Activated CD4-positive, alpha-beta T cell treated with anti-CD3 and anti-CD28 coated beads, Interleukin-2, Interleukin-6, amounts not matched to agents 100 ng/mL and 50 ng/mL, durations not matched to agents 16 hours and 8 hours (primary cell): ENCODE measurements at places on chromosomes 2 and 18.

DNA sequence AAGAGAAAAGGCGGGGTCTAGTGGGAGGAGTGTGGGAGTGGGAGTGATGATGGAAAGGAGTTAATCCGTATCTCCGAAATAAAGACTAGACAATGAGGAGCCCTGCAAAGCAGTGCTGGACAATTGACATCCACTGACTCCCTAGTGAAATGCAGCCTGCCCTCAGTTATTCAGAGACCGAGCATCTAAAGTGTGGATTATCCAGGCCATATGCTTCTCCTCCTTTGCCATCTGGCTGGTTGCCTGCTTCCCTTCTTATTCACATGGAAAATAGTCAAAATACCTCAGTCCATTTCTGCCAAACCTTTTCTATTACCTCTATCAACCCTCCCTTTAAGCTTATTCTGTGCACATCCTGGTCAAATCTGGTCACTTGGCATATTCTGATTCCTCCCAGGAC lies 288.8 kb upstream of the SIX3 start:
- no peak for DNase-seq

GRCh38 chr2:74107071-74107470 lies 40.6 kb downstream of the BOLA3 start:
- no peak for DNase-seq

- DNase-seq = no peak
Measured at GRCh38 chr2:161344692-161345091, 36.5 kb downstream of the PSMD14 start.

DNA sequence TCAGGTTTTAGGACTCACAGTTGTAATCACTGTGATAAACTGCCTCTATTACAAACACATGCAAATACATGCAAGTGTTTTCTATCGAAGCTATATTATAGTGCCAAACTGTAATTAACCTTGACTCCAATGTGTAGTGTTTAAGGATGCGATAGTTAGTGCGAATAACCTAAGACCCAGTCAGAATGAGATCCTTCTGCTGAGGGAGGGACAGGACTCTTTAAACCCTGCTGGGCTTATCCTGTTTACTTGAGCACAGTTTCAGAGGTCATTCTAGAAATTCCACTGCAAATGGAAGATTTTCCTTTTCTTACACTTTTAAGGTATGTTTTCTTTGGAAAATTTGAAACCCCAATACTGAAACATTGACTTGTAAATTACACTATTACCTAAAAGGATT lies 68.2 kb downstream of the CALCRL start:
- no peak for DNase-seq

DNA sequence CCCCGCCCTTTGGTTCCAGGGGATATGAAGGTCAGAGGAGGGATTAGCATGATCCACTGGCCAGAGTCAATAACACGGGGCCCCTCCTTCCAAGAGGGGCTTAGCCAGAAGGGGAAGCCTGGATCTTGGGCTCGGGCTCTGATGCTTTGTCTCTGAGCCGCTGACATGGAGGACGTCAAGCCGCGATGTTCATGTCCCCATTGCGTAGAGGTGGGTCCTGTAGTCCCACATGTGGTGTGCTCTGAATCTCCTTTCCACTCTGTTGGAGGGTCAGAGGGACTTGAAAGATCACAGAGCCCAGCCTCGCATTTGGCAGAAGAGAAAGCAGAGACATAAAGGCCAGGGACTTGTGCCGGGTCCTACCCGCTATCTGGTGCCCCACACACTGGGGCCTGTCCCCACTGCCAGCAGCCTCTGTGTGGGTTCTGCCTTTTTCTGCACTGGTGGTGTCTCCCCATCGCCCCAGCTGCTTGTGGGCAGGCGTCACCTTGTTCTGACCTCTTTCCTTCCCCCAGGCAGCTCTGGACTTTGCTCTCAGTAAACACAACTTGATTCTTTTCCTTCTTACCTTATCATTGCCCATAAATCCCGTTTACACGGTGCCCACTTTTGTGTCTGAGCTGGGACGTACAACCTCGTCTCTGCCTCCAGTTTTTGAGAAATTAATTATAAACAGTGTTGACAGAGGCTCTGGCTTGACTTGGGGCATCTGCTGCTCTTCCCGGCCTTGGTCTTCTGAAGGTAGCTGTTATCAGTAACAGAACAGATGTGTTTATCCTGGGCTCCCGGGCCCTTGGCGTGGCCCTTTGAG lies 48.8 kb downstream of the SH3BP4 start:
- no peak for DNase-seq

- no peak for DNase-seq
Measured at GRCh38 chr18:47780011-47780725, 150.3 kb downstream of the SMAD2 start.

DNA sequence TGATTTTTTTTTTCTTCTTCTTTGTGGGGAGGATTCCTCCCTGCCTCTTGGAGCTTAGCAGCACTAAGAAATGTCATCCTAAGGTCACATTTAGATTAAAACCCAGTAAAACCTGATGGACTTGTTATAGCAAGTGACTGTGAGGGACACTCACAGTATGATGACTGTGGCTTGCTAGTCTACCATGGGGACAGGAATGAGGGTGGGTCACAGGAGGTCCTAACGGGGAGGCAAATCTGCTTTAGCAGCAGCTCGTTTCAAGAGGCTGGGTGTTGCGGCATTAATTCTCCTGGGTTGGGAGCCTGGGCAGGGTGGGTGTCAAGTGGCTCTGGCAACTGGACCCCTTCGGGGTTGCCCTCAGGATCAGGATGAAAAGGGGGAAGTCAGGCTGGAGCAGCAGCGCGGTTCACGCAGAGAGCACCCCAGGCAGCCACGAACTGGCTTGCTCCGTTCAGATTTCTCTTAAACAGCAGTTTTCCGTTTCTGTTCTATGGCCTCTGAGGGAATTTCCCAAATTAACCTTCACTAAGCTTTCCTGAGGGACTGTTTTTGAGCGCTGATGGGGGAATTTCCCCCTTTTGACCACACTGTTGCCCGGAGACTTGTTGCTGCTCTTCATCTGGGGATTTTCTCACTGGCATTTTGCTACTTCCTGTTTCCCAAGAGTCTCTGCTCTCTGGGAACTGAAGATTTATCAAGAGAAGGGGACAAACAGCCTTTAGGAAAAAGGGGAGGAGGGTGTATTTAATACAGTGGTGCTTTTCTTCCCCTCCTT lies 59.8 kb upstream of the PELI1 start:
- DNase-seq = peak; percentile 78

DNA sequence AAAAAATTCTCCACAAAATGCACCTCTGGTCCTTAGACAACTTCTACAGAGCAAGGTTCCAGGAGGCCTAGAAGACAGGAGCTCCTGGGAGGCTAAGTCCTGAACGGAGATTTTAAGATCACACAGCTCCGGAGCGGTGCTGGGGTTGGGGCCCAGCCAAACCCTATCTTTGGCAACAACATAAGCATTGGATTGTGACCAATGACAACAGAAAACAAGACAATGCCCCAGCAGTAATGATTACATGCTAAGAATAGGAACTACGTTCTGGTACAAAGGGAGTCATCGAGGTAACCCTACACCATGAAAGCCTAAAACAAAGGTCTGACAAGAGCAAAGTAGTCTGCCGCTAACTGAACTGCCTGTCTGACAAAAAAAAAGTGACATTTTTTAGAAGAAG lies 171.2 kb downstream of the CMPK2 start:
- DNase-seq = no peak

GRCh38 chr2:28231110-28231631 lies 161.5 kb upstream of the FOSL2 start:
- DNase-seq = no peak

- DNase-seq = no peak
Measured at GRCh38 chr2:5036256-5036655, 655.9 kb upstream of the SOX11 start.

DNA sequence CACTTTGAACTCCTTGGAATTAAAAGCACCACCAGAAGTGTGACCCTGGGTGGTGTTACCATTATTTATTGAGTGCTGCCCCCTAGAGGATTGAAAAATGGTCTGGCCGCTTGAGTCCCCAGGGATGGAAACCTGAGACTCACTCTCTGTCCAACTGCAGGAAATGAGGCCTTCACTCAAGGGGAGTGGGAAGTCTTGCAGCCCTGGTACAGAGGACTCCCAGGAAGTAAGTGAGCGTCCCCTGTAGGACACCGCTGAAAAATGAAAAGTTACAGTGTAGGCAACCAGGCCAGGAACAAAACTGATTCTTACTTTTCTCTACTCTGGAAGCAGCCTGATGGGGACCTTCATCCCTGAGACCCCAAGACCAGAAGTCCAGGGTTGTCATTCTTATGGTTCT lies 2.2 kb upstream of the NRP2 start:
- peak; percentile 76 for DNase-seq

- DNase-seq = no peak
Measured at GRCh38 chr2:224847961-224848850, 132.0 kb upstream of the CCDC195 start.

DNA sequence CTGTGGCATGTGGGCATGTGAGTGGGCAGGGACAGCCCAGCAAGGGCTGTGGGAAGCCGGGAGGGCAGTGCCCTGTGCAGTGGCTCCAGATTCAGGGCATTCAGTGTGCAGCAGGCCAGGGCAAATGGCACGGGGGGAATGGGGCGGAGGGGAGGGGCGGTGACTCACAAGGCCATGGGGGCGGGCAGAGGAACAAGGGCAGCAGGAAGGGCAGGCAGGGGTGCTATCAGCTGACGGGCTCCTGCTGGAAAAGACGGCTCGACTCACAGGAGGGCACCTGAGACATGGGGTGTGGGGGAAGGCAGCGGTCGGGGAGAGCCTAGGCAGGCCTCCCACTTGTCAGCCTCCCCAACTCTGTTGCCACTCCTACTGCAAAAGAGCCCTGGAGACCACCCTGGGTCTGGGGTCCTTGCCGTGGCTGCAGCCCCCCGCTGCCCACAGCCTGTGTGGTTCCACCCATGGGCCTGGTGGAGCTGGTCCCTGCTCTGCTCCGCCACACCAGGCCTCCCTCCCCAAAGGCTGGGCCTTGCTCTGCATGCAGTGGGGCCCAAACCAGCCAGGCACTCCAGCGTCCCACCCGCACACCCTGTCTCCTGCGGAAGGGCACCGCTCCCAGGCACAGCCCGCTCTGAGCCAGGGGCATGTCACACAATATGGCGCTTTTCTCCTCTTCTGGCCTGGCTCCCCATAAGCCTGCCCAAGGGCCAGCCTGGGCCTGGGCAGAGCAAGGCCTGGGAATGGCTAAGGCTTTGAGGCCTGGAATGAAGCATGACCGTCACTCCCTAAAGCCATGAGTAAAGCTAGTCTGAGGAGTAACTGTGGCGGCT lies 25.9 kb downstream of the HS6ST1 start:
- DNase-seq = no peak

DNA sequence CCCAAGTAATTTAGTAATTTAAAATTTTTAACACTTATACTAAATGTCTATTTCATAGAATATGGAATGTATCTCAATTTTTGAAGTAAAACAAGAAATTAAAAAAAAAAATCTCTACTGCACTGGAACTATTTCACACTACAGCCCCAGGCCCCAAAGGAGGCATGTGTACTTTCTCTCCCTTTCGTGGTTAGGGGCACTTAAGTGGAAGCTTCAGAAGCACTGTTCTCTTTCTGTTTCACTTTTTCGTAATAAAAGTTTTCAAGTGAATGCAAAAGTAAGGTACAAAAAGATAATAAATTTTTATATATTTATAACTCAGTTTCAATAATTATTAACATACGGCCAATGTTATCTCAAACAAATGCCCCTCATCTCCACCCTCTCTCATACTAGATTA lies 123.8 kb upstream of the STON1 start:
- DNase-seq = no peak

GRCh38 chr2:138744713-138745112 lies 35.5 kb downstream of the NXPH2 start:
- DNase-seq = no peak

DNA sequence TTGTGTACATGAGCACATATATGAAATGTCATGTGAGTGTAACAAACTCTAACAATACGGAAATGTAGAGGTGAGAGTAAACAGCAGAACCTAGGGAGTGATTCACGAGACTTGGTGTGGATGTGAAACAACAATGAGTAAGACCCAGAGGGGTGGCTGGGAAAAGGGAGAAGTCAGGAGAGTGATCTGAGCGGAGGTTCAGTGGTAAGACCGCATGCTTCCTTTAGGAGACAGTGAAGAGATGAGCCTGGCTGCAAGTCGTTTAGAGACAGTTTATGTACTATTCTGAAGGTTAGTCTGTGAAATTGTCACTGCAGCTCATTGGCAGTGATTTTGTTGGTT lies 150.6 kb downstream of the PRPF40A start:
- peak; percentile 35 for DNase-seq

GRCh38 chr18:54777118-54777791 lies 51.0 kb upstream of the RAB27B start:
- no peak for DNase-seq

GRCh38 chr2:241096979-241097378 lies 5.1 kb downstream of the MTERF4 start:
- peak; percentile 59 for DNase-seq

- peak; percentile 89 for DNase-seq
Measured at GRCh38 chr2:38076710-38077430, 919 bp upstream of the CYP1B1 start.

- peak; percentile 47 for DNase-seq
Measured at GRCh38 chr2:174337337-174338146, 2.8 kb downstream of the SP9 start.

GRCh38 chr18:22523481-22523880 lies 105.8 kb upstream of the CTAGE1 start:
- DNase-seq = no peak

- DNase-seq = no peak
Measured at GRCh38 chr2:2731101-2731815, 400.2 kb upstream of the MYT1L start.

GRCh38 chr2:4930704-4931103 lies 761.5 kb upstream of the SOX11 start:
- no peak for DNase-seq

- DNase-seq = no peak
Measured at GRCh38 chr2:114061566-114062098, 171.7 kb downstream of the ACTR3 start.

GRCh38 chr2:79530443-79530842 lies 17.6 kb downstream of the CTNNA2 start:
- DNase-seq = no peak
